Neuronal stem cell (in vitro differentiated cells): ENCODE measurements at places on chromosomes 1 and 21.

- no peak for DNase-seq
Measured at GRCh38 chr1:67612788-67613241, 72.2 kb upstream of the GADD45A start.

- no peak for DNase-seq
Measured at GRCh38 chr1:28871631-28872401, 42.6 kb upstream of the EPB41 start.

GRCh38 chr1:100971021-100971420 lies 54.6 kb downstream of the DPH5 start:
- DNase-seq = no peak

DNA sequence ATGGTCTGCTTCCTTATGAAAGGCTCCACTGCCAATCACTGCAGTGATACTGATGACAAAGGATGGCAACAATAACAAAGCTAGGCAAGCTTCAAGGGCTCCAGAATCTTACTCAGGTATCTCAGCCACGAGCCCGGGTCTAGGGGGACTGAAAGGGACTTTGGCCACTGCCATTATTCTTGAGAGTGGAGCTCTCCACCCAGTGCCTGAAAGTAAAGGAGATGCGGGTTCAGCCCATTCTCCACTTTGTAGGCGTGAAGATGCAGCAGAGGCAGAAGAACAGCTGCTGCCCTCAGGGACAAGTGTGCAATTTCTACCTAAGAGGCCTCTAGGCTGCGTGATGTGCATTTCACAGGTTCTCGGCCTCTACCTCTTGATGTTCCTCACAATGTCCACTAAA lies 31.4 kb upstream of the SLAMF9 start:
- DNase-seq = no peak

DNA sequence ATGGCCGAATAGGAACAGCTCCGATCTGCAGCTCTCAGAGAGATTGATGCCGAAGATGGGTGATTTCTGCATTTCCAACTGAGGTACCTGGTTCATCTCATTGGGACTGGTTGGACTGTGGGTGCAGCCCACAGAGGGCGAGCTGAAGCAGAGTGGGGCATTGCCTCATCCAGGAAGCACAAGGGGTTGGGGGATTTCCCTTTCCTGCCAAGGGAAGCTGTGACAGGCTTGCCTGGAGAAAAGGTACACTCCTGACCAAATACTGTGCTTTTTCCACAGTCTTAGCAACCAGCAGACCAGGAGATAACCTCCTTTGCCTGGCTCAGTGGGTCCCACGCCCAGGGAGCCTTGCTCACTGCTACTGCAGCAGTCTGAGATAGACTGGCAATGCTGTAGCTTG lies 66.9 kb downstream of the HSD3B1 start:
- no peak for DNase-seq

GRCh38 chr21:46621457-46622182 lies 13.9 kb upstream of the PRMT2 start:
- DNase-seq = no peak

GRCh38 chr1:46394108-46394871 lies at the start of gene FAAH:
Gene FAAH (plus strand): TSS chr1:46394317. CDS start chr1:46394349, 32 bp downstream.
- DNase-seq = peak; percentile 37
